ENCODE measurements at places on chromosomes 1 and 21.

GRCh38 chr1:240575981-240576662 lies 35.8 kb downstream of the GREM2 start:
- no peak for DNase-seq

DNA sequence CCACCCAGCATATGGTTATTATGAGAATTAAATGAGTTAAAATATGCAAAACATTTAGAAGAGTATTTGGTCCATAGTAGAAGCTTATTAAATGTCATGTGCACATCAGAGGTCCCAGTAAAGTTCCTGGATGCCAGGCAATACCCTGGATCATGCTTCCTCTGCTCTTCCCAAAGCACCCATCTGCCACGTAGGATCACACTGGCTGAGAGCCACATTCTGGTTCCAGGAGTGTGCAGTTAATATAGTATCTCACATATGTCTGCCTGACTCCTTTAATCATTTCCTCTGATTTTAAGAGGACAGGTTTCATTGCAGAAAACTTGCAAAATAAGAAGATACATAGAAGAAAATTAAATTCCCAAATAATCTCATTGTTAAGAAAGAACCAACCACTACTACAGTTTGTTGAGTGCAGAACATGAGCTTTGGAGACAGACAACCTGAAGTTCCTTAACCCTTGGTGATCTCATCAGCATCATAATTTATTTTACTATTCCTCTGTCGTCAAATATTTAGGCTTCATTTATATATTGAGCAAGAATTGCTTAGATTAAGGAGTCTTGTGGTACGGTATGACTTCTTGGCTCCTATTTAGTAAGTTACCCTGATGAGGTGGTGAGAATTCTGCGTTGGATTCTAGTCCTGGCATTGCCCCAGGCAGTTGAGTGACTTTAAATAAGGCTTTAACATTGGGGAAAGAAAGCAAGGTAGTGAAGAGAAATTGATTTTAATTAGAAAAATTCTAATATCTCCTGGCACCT lies 12.3 kb downstream of the SGIP1 start:
- DNase-seq, result no peak

DNA sequence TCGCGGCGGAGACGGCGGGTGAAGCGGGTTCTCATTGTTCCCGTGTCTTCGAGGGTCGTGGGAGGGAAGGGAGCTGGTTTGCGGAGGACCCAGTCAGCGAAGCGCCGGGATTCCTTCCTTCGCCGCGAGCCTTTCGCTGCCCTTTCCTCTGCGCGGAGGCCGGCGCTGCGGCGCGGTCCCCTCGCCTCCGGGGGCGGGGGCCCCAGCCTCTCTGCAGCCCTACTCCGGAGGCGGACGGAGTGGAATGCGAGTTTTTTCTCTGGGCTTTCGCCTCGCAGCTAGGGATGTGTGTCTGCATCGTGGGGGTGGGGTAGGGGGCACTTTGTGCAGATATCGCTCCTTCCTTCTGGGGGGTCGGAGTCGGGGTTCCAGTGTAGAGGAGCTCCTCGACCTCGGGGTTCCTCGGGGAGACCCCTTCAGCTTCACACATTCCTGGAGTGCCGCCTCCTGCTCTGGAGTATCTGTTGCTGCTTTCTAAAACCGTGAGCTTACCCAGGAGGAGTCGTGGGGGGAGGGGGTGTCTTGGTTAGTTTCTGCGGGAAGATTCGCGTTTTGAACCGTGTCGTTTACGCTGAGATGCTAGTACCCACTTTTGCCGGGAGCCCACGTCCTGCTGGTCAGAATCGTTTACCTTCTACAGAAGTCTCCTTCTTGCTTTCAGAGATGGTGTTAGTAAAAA lies 595 bp downstream of the RNF2 start:
- DNase-seq, result peak; percentile 14

GRCh38 chr1:10813799-10814198 lies 17.4 kb upstream of the CASZ1 start:
- no peak for DNase-seq

GRCh38 chr1:171351961-171352360 lies 38.0 kb downstream of the FMO4 start:
- no peak for DNase-seq

DNA sequence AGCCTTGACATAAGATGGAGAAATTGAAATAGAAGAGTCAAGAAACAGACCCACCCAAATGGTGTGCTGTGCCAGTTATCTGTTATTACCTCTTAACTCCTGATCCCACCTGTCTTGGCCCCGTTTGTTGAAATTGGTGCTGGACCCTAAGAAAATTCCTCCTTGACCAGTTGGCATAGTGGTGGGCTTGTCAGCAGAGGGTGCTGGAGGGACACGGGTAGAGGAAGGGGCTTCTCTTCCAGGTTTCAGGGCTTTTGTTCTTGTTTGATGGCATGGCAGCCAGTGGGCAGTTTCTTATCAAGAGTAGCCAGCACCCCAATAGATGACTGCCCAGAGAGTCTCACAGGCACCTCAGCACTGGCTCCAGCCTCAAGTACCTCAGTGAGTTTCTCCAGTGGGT lies 51.6 kb downstream of the PCBP3 start:
- DNase-seq, result no peak

DNA sequence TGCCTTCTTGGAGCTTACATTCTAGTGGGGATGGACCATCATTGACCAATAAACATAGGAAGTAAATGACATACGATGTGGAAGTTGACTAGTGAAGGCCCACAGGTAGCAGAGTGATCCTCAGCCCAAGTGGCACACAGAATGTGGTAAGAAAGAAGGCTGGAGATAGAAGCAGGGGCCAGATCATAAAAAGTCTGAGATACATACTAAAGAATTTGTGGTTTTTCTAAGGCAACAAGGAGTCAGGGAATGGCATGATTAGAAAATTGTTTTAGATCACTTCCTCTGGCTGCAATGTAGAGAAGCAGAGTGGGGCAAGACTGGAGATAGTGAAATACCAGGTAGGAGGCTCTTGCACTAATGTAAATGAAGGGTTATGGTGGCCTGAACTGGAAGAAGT lies 154.0 kb downstream of the VPS13D start:
- no peak for DNase-seq

GRCh38 chr1:154599658-154600057 lies 8.3 kb downstream of the ADAR start:
- no peak for DNase-seq

DNA sequence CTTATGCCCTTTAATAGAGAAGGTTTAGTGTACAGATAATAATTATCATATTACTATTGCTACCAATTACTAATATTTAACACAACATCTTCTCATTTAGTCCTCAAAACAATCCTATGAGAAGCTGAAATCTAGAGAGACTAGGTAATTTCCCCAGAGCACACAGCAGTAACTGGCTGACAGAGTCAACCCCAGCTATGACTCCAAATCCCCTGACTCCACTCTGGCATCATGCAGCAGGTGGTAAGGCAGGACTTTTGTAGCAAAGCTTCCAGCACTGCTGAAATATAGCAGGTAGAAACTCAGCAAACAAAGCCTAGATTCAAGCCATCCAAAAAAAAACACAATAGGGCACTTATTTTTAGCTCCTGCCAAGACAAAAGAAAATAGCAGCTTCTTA lies 79.3 kb upstream of the RGS2 start:
- no peak for DNase-seq

DNA sequence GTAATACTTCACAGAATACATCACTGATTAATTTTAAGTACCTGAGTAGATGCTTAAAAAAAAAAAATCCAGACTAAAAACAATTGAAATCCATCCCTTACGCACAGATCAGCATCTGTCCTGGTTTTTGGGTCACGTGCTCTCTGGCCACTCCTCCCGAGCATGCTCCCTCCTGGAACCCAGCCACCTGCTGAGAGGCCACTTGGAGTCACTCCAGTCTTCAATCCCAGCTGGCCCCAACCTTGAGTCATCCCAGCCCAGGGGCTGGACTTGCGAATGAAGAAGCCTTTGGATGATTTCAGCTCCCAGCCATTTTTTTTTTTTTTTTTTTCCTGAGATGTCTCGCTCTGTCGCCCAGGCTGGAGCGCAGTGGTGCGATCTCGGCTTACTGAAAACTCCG lies 8.9 kb downstream of the MAP1LC3C start:
- peak; percentile 59 for DNase-seq

- DNase-seq, result peak; percentile 64
Observed at GRCh38 chr1:204975568-204976235, 67.3 kb upstream of the CNTN2 start.

DNA sequence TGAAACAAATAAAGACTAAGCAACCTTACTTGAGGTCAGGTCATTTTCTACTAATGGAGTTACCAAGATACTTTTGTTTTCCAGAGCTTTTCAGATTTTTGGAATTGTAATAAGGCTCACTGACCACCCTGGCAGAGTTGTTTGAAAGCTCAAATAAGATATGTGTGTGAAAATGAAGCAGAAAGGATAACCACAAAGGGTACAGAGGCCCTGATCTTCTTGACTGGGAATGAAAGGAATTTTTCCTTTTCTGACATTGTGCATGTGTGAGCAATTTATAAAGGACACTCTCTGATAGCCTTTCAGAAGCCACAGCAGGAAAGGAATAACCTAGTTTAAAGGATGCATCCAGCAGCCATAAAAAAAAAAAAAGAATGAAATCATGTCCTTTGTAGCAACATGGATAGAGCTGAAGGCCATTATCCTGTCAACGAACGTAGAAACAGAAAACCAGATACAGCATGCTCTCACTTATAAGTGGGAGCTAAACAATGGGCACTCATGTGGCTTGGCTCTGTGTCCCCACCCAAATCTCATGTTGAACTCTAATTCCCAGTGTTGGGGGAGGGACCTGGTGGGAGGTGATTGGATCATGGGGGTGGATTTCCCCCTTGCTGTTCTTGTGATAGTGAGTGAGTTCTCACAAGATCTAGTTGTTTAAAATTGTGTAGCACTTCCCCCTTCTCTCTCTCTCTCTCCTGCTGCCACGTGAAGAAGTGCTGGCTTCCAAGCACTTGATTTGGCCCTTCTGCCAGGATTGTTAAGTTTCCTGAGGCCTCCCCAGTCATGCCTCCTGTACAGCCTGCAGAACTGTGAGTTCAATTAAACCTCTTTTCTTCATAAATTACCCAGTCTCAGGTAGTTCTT lies 3.1 kb upstream of the SRP9 start:
- no peak for DNase-seq

DNA sequence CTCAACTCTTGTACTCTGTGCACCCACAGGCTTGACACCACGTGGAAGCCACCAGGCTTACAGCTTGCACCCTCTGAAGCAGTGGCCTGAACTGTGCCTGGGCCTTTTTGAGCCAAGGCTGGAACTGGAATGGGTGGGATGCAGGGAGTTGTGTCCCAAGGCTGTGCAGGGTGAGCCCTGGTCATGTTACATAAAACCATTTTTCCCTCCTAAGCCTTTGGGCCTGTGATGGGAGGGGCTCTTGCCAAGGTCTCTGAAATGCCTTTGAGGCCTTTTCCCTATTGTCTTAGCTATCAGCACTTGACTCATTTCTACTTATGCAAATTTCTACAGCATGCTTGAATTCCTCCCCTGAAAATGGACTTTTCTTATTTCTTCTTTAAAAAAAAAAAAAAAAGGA lies 14.1 kb downstream of the VN1R5 start:
- no peak for DNase-seq

- DNase-seq, result no peak
Observed at GRCh38 chr1:189609167-189609566, 868.5 kb downstream of the BRINP3 start.

- no peak for DNase-seq
Observed at GRCh38 chr1:228175316-228176023, 9.9 kb downstream of the IBA57 start.

- DNase-seq, result no peak
Observed at GRCh38 chr1:90716243-90716551, 905 bp downstream of the BARHL2 start.

DNA sequence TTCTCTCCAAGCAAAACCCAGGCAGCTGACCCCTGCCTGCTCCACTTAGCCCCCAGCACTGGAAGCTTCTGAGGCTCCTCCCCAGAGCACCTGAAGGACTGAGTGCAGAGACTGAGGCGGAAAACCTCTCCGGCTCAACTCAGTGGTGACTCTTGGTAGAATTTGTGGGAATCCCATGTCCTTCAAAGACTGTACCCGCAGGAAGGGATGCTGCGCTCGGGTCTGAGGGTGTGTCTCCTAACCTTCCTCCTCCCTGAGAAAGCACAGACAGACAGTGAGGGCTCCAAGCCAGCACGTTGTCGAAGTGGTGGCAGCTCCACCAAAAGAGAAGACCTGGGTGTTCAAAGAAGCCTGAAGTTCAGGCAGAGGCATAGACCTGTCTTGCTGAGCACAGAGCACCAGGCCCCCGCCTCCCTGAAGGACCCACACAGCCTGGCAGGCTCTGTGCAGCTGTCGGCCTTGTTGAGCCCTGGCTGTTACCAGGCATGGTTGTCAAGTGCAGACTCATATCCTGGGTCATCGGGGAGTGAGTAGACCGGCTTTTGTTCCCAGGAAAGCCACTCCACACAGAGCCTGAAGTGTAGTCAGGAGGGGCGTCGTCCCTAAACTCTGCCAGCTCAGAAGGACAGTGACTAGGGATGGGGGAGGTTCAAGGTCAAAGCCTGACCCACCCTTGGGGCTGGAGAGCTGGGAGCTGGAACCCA lies 36.7 kb downstream of the CSMD2 start:
- no peak for DNase-seq

DNA sequence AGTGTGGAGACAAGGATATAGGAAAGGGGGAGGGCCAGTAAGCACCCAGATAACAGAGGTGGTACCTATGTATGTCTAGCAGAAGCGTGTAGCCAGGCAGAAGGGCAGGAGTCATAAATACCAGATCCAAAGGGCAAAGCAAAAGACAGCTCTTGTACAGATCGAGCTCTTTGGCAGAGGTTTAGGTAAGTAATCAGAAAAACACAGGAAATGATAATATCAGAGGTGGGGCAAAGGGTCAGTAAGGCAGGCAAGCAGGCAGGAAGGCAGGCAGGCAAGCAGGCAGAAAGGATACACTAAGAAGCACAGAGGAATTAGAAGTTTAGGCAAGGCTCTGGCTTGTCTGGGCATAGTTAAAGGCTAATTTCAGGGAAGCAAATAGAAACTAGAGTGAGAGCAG lies 22.7 kb upstream of the SLFNL1 start:
- DNase-seq, result no peak

- no peak for DNase-seq
Observed at GRCh38 chr1:62800281-62800680, 16.3 kb downstream of the ATG4C start.

DNA sequence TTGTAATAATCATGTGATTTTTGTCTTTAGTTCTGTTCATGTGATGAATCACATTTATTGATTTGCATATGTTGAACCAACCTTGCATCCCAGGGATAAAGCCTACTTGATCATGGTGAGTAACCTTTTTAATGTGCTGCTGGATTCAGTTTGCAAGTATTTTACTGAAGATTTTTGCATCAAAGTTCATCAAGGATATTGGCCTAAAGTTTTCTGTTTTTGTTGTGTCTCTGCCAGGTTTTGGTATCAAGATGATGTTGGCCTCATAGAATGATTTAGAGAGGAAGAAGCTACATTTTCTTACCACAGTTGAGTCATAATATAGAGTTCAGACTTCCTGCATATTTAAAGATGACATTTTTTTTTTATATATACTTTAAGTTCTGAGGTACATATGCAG lies 455.9 kb downstream of the PLPP3 start:
- no peak for DNase-seq

- DNase-seq, result no peak
Observed at GRCh38 chr21:32514275-32515055, 70.9 kb downstream of the TCP10L start.

- DNase-seq, result no peak
Observed at GRCh38 chr1:8409606-8410005, 91.7 kb downstream of the SLC45A1 start.

Measured in Ammon's horn (tissue), 1 donor.